ENCODE measurements at places on chromosomes 5 and 9. TPM values are rescaled to one million over a fixed set of nuclear protein-coding genes. Genes with fewer than 3 reads are reported as not detected.

Gene BAAT
- polyA plus RNA-seq = 0.72 TPM

Gene PCDHA1
- 0.05 TPM for polyA plus RNA-seq

Gene HTR1A
- polyA plus RNA-seq = not detected

- no peak for DNase-seq
Observed at GRCh38 chr9:134565316-134565915, 76.2 kb upstream of the COL5A1 start.

- DNase-seq = peak; percentile 21
Observed at GRCh38 chr5:131382407-131383395, 118.8 kb downstream of the CDC42SE2 start.

GRCh38 chr5:82820961-82821845 lies 256.0 kb downstream of the TMEM167A start:
- DNase-seq = no peak

DNA sequence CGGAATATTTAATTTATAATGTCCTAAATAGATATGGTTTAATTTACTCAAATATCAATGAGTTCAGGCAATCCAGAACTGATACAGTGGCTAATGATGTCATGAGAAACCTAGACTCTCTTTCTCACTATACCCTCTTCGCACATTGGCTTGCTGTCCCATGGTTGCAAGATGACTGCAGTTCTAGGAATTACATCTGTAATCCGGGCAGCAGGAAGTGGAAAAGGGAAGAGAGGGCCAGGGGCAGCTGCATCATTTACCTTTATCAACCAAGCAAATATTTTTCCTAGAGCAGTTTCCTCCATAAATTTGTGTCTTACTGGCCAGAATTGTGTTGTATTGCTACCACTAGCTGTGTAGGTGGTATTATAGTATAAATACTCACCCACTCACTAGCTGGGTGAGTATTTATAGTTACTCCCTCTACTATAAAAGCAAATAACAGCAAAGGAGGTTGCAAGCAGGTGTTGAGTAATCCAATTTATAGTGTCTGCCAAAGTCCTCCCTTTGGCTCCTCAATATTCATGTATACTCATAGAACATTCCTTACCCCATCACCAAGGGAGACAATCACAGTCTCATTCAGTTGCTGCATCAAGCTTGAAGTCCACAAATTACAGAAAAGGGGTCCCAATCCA lies 168.8 kb downstream of the DROSHA start:
- peak; percentile 8 for DNase-seq

- no peak for DNase-seq
Observed at GRCh38 chr5:55621229-55621628, 86.5 kb upstream of the PLPP1 start.

- peak; percentile 78 for DNase-seq
Observed at GRCh38 chr9:73151653-73152542, at the start of gene ANXA1. ANXA1 (plus strand) TSS chr9:73151865; CDS start chr9:73158536, 6,671 bp downstream.

GRCh38 chr5:78591972-78592700 lies 56.4 kb downstream of the LHFPL2 start:
- DNase-seq = peak; percentile 35

GRCh38 chr5:163880302-163880701 lies 374.9 kb downstream of the MAT2B start:
- peak; percentile 58 for DNase-seq

DNA sequence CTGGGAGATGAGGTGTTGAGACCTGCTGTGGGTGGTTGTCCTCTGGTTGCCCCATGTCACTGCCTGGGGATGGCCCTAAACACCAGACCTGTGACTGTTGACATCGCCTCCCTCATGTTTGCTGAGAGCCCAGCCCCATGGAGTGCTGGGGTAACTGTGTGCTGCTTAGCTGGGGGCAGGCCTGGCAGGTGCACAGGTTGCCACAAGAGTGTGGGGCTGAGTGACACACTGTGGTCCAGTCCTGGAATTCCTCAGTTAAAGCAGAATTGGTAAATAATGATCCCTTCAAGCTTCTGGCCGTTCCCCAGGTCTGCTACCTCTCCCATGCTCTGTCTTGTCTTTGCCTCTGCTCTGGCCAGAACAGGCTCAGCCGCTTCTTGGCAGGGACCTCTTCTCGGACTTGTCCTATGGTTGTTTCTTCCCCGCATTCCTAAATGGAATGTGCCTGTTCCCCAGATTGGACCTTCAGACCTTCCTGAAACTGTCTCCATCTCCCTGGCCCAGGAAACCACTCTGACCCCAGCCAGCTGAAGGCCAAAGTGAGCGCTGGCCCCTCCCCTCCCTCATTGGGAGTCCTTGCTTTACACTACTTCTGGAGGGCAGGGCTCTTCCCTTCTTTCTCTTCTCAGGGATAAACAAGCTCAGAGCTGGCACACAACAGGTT lies 61.2 kb upstream of the PITX1 start:
- DNase-seq = no peak

DNA sequence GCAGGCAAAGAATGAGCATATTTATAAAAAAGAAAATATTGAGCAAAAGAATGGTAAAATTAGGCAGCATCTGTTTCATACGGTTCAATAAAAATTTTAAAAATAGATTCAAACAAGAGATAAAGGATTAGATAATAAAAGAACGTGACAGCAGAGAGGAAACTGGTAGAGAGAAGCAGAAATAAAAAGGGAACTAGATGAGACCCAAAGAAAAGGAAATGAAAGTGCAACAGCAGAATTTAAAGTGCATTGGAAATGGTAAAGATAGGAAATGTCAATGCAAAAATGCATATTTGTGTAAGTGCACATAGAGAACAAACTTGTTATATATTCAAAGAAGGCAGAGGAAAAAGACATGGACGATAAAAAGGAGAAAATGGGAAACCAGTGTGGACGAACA lies 70.2 kb downstream of the SUSD1 start:
- no peak for DNase-seq

GRCh38 chr5:124132843-124133242 lies 613.6 kb downstream of the ZNF608 start:
- no peak for DNase-seq

DNA sequence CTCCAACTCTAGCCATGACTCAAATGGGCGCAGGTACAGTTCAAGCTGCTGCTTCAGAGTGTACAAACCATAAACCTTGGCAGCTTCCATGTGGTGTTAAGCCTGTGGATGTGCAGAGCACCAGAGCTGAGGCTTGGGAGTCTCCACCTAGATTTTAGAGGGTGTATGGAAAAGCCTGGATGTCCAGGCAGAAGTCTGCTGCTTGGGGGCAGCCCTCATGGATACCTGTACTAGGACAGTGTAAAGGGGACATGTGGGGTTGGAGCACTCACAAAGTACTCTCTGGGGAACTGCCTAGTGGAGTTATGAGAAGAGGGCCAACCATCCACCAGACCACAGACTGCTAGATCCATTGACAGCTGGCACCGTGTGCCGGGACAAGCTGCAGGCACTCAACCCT lies 273.5 kb upstream of the ST8SIA4 start:
- no peak for DNase-seq

- DNase-seq = no peak
Observed at GRCh38 chr5:161547406-161547737, 847 bp upstream of the GABRB2 start.

Data from muscle of back (tissue), 13 donors.